ENCODE measurements at places on chromosomes 2 and 18.

DNA sequence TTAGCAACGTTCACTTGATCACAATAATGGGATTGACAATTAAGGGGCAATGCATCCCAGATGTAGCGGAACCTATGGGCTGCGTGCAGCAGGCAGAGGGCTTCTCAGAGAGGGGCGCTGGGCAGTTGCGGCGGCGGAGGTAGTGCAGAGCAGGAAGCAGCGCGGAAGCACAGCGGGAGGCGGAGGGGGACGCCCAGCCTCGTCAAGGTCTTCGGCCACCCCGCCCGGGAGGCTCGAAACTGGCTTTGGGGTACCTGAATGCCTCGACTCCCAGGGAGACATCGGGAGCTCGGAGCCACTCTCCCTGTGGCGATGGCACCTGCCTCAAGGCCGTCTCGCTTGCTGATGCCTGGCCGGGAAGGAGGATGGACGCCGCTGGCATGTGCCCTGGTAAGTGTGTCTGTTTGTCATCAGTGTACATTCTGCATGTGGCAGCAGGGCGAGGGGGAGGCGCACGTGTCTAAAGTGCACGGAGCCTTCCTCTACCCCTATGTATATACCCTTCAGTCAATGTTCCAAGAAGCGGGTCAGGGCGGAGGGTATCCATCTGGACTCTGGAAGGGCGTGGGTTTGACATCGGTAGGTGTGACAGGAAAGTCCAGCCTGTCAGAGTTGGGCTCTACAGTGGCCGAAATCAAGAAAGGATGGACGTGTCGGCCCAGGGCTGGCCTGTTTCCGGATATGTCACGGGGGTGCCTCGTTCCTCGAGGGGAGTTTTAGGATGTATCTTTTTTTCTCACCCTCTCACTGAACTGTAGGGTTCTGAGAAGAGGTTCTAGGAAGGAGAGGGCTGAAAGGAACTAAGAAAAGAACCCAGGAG lies 7.5 kb upstream of the SP9 start:
- no peak for DNase-seq

DNA sequence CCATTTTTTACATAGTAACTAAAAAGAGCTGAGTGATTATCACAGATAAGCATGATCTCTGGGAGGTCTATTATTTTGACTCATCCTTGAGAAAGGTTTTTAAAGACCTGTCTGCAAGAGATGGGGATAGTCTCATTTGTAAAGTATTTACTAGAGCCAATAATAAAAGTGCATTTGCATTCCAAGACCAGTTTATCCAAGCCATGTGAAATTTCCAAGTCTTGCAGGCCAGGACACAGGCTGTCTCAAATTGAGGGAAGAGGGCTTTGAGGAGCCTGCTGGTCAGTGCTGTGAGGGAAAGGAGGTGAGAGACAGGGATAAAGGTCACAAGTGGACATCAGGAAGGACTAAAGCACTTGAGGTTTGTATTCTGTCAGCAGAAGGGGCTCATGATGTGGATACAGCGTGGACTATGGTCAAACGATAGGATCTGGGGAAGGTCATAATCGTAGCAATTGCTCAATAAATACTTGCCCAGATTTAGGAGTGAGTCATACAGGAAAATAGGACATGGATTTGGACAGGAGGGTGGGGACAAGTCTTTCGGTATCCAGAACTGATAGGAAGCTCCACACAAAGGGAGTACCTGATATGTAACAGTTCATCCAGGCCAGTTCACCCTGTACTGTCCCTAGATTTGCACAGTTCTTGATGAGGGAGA lies 6.6 kb upstream of the CDH2 start:
- peak; percentile 40 for DNase-seq

- DNase-seq, result no peak
These were observed 21.6 kb downstream of the EPAS1 start for GRCh38 chr2:46318579-46319460.

GRCh38 chr2:9297807-9298206 lies 91.2 kb downstream of the ASAP2 start:
- no peak for DNase-seq

DNA sequence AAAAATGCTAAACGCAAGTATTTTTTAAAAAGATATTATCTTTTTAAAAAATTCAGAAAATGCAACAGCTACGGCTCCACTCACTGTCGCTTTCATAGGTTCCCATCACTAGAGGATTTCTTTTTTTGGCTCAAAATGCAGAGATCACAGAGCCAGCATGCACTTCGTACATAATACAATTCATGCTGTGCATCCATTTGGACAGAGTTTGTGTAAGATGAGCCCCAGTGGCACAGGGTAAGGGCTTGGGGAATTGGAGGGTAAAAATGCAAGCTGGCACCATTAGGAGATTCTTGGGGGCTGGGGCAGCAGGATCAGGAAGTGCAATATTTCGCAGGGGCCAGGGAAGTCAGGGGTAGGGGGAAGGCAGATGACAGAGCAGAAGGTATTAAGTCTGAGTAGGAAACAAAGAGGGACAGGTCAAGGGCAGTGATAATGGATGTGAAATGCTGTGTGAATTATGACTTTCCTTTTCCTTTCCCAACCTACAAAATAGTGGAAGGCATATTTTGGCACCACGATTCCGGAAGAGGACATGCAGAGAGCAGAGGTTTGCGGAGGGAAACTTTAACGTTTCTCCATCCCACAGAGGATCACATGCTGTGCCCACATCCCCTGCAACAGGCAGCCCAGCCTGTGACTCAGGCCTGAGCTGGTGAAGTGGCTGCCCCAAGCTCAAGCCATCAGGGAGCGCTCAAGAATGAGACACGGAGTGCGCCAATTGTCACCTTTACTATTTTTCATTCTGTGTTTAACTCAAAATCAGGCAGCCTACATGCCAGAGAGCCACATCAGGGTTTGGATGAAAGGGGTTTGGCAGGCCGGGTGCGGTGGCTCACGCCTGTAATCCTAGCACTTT lies 4.7 kb downstream of the CAPG start:
- DNase-seq, result peak; percentile 62

DNA sequence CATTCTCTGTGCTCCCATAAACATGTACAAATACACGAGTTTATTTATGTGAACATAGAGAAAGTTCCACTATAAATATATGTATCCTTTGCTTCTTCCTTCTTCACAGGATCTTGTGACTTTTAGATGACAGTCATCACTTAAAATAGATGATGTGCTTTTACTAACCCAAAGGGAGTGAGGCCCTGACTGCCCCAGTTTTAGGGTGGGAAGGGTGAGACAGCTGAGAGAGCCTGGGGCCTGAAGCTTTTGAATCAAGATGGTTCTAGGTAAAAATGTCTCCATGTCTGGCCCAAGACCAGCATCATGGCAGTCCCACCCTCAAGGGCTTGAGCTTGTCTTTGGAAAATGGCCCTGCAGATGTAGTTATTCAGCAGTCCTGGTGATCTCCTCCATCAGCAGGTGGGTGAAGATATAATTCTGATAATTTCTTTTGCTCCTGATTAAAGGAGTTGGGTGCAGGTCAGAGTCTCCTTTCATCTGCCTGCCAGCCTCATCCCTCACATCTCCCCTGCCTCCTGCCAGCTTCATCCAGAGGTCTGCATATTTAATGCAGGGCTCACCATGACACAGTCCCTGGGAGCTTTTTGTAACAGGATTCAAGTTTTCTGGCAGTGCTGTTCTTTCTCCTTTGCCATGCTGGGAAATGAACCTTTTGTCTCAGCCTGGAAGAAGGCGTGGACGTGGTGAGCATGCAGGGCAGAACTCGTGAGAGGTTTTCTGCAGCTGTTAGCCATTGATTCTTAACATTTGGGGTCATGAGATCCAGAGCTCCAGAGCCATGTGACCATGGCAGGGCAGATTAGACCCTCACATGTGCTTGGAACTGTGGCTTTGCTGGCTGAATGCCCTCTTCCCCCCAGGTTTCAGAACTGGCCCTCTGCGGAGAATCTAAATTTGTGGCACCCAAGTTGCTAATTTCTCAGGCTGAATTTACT lies 2.7 kb downstream of the HRH4 start:
- no peak for DNase-seq

DNA sequence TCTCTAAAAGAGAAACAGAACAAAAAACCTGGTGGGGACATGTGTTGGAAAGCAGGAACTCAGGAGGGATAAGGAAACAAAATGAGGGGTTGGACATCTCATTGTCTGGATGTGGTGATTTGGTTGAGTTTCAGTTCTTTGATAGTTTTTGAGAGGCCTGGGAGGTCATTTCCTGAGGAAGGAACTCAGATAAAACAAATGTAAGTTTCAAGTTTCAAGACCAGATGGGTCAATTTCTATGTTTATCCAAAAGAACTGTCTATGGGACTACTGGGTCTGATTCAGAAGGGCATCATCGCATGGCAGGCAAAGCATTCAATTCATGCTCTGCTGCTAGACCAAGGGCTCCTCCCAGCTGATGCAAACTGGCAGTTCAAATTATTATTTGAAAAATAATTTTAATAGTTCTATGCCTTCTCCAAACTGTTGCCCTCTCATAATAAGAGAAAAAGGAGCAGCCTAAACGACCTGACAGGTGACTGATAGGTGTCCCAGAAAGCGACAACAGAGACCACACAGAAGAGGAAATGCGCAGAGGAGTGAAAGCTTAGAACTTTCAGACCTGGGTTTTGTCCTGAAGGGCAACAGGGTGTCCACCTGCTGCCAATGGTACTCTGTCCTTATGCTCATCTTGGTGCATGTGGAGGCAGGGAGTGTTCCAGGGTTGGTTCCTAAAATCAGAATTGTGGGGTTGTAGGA lies 39.3 kb upstream of the SH3RF3 start:
- DNase-seq, result no peak

DNA sequence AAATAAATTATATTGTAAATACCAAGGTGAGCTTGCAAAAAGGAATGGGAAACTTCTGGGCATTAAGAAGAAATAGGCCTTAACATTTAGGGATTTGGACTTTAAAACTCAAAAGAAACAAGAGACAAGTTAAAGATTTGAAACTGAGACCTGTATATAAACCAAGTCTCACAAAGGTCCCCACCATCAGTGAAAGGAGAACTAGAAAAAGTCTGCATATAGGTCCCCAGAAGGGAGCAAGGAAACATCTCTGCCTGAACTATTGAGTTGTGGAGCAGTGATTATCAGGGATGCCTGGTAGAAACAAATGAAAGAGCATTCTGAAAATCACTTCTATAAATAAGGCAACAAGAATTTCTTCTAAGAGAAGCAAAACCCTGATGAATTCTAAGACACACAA lies 30.5 kb upstream of the ITGAV start:
- DNase-seq, result no peak

DNA sequence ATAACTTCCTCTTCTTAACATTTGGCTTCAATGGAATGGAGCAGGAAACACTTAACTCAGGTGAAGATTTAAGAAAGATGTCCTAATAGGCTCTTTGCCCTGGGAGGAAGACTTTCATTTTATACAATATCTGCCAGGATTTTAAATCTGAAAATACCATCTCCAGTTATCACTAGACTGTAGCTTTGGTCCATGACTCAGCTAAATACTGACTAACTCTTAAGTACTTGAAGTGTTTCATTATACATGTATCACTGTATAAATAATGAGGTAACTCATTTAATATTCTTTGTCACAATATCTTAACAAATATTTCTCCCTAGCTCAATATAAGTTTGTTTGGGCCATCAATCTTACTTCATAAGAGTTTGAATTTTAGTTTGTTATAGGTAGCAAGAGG lies 34.7 kb downstream of the RBKS start:
- peak; percentile 50 for DNase-seq

DNA sequence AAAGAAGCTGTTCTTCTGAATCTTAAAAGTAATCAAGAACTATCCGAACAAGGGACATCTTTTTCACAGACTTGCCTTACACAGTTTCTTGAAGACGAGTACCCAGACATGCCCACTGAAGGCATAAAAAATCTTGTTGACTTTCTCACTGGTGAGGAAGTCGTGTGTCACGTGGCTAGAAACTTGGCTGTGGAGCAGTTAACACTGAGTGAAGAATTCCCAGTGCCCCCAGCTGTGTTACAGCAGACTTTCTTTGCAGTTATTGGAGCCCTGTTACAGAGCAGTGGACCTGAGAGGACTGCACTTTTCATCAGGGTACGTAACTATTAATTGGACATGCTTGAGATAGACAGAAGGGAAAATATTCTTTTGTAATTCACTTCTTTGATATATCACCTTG lies 2.4 kb downstream of the MRPL44 start:
- no peak for DNase-seq

DNA sequence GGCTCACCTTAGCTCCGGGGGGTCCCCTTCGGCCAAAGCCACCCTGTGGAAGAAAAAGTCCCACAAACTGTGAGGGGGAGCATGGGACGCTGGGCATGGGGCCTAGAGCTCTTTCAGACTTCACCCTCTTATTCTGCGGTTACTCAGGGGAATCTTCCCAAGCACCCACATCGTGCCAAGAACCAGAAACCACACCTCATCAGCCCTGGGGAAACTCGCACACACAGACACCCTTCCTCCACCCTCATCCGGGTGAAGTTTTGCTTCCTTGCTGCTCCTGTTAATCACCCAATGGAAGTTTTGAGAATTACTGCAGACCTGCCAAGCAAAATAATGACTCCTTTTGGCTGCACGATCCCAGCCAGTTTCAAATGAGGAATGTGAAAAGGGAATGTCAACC lies 59.1 kb downstream of the COL6A3 start:
- peak; percentile 84 for DNase-seq

- no peak for DNase-seq
These were observed 367.5 kb upstream of the MMADHC start for GRCh38 chr2:149954981-149955600.

- peak; percentile 67 for DNase-seq
These were observed 13.4 kb downstream of the DOK1 start for GRCh38 chr2:74567881-74568280.

DNA sequence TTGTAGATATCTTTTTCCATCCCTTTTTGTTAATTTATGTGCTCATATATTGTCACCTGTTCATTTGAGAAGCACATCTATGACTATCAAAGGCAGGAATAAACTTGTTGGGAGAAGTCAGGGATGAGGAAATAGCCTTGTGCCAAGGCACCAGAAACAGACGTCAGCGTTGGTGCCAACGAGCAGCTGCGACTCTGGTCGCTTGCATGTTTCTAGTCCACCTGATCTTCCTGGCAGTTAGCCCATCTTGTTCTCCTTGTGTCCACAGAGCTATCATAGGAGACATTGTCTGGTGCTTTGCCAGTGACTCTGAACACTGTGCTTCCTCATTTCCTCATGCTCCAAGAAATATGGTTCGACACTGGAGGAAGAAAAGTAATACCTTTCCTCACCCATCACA lies 374.4 kb downstream of the PTPRM start:
- no peak for DNase-seq

- DNase-seq, result no peak
These were observed 546.8 kb upstream of the NETO1 start for GRCh38 chr18:73414598-73414997.

DNA sequence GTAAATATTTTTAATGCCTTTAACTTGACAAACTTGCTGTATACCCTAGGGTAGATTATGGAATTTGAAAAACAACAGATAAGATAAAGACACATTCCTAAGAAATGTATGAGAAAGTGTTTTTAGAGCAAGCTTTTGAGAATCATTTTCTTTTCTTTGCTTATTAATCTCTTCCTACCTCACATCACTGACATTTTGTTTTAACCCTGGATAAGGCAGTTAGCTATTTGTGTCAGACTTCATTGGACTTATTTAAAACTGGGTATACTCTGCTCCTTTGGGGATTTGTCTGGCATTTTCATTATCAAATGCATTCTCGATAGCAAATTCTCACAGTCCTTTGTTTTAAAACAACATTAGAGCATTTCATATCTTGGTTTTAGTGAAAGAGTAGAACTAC lies 17.2 kb downstream of the EML4 start:
- DNase-seq, result no peak
